ENCODE measurements at places on chromosomes 12 and 14. TPM values are rescaled to one million over a fixed set of nuclear protein-coding genes. Genes with fewer than 3 reads are reported as not detected.

The TCL1B gene
- not detected for total RNA-seq

- DNase-seq, result no peak
These were observed 42.4 kb downstream of the ITPK1 start for GRCh38 chr14:93073358-93073707.

DNA sequence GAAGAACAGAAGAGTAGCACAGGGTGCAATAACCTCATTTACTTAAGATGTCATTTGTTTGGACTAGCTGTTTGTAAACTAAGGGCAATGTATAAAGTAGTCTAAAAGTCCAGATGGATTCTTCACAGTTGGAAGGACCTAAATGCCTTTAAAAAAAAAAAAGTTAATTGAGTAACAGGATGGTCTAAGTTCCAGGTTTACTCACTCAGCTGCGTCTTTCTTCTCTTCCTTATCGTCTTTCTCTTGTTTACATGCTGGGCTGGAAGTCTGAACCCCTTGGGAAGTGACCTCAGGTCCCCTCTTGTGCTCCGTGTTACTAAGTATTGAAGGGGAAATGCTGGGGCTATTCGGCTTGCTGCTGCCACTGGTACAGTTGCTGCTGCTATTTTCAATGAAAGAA, 82.5 kb downstream of the SH2B3 start:
- no peak for DNase-seq

The ADGRD1 gene
- 5.5 TPM for total RNA-seq

DNA sequence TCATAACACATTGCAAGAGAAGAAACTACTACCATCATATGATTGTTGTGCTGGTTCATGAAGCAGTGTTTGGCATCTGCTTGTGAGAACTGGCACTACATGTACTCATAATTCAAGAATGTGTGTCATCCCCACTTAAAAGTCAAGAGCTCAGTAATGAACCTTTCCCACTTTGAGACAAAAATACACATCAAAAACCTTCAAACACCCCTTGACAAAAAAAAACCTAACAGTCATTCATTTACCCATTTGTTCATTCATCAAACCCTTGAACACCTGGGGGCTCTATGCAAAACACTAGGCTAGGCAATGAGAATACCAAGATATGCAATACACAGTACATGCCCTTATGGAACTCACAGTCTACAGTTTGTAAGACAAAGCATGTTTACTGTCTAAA, 40.0 kb downstream of the KIF21A start:
- no peak for DNase-seq
